CD8-positive, alpha-beta memory T cell (primary cell): ENCODE measurements at places on chromosomes 11 and 22.

GRCh38 chr22:47154621-47155081, 392.2 kb downstream of the TBC1D22A start:
- no peak for DNase-seq

DNA sequence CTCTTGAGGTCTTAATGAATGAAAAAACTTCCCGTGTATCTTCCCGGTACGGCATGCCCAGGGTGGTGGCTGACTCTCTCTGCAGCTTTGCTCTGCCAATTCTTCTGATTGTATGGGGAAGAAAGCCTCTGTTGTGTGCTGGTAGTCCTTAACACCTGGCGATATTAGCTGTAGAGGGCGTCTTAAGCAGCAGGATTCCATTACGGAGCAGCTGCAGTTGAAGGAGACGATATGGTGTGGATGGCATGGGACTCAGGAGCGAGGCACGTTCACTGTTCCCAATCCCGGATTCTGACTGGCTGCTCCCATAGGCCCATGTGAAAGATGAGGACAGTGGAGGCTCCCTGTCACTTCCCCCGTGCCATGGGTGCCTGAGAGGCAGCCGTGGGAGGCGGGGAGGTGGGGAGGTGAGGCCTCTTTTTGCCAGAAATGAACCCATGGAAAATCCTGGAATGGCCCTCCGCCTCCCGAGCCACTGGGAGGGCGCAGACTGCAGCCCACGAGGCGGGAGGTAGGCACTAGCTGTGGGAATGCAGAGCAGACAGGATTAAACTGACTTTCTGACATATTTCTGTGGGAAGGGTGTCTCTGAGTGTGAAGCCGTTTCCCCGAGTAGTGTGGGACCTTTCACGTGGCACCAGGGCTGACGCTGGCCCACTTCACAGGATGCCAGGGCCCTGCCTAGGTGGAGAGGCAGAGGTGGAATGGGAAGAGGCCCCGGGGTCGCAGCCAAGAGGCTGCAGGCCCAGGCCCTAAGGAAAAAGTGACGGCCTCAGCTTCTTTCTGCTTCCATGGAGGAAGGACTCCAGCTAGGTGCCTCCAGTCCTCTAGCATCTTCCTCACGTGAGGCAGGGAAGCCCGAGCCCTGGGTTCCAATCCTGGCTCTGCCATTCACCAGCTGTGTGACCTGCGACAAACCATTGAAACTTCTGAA, 121.4 kb upstream of the CD82 start:
- DNase-seq = no peak

GRCh38 chr11:132438418-132438817, 1068.0 kb downstream of the NTM start:
- DNase-seq = no peak

GRCh38 chr11:111406589-111406988, 27.5 kb upstream of the POU2AF1 start:
- no peak for DNase-seq

DNA sequence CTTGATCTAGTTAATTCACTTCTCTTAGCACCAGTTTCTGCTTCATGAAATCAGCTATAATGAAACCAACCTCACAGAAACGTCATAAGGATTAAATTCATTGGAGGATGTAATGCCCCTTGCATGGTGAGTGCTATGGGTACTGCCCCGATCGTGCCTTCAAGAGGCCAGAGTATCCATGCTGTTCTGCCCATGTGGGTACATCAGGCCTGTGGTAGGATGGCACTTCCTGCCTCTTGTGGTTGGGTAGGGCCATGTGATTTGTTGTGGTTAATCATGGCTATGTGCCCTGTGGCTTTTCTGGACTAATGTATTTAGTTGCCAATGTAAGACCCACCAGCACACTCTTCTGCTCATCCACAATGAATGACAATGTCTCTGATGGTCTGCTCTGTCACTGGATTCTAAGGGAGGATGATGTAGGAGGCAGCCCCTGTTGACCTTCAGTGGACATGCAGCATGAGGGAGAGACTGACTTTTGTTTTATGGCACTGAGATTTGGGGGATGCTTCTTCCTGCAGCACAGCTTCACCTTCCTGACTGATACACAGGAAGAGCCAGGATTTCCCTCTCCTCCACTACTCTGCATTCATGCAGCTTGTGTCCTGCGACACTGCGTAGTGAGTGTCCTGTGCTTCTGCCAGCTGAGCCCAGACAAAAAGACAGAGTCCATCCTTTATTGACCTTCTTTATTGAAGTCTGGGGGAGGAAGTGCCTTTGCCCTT, 66.2 kb downstream of the DHCR7 start:
- no peak for DNase-seq

DNA sequence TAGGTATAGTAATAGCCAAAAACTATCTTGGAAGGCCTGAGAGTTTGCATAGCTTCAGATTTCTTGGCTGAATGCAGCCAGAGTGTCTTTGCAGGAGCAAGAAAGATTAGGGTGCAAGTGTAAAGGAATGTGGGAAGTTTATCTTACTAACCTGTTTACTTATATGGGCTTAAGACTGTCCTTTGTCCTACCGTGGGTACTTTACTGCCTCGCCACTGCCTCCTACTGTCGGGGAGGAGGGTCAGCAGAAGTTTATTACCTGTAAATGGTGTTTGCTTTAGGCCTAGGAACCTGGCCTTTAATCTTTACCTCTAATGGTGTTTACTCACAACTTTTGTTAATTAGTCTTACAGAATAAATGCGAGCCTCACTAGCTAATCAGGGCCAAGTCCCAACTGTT, 633.8 kb downstream of the DLG2 start:
- DNase-seq = no peak

DNA sequence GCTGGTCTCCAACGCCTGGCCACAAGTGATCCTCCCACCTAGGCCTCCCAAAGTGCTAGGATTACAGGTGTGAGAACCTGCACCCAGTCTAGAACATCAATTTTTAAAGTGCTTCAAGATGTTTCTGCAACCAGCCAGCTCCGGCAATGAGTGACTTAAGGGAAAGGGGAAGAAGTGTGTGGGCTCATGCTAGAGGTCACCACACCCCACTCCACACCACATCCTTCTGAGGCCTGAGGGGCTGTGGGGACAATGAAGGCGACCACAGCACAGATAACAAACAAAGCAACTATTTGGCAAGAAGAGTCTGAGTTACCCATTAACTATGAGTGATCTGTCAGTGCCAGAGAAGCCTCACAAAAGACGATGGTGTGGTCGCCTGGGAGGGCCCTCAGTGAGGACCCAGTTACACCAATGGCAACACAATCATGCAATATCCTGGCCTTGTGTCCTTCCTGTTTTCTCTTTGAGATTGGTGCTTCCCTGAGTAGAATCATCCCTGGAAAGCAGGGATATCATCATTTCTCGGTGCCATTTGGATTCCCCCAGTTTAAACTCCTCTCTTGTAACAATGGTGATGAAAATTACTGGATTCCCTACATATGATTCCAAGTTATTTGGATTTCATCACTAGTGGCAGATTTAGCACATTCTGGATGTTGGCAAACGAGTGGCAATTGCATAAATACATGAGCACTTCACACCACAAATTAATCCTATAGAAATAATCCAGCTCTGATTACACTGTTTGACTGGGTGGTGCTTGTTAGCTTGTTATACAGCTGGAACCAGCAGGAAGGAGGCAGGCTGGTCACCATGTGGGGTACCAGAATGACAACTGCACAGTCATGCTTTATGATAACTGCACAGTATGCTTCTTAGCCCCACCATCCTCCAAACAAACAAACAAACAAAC, 18.4 kb downstream of the ABTB2 start:
- DNase-seq = no peak
